ENCODE measurements at places on chromosomes 2 and 18.

- no peak for DNase-seq
Measured at GRCh38 chr18:8801263-8801901, 96.0 kb downstream of the MTCL1 start.

- DNase-seq: no peak
Measured at GRCh38 chr18:24937639-24938275, 414.2 kb downstream of the ZNF521 start.

DNA sequence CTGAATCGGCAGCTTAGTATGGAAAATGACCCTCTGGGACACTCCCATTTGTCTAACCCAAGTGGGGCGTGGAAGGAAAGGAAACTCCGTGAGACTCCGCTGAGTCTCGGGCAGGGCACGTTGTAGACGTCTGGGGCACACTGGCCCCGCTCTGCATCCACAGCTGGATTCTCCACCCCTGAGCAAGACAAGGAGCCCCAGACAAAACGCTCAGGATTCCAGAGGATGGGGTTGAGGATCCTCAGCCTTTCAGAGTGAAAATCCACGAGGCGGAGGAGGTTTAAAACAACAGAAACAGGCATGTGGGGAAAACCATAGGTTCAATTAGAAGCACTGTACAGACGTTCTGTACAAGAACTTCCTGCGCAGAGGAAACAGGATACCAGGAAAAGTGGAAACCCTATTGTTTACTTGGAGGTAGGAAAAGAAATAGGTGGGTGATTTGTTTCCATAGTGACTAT lies 124.9 kb upstream of the ZNF236 start:
- peak; percentile 49 for DNase-seq

GRCh38 chr2:188114014-188114413 lies 177.7 kb upstream of the GULP1 start:
- no peak for DNase-seq

DNA sequence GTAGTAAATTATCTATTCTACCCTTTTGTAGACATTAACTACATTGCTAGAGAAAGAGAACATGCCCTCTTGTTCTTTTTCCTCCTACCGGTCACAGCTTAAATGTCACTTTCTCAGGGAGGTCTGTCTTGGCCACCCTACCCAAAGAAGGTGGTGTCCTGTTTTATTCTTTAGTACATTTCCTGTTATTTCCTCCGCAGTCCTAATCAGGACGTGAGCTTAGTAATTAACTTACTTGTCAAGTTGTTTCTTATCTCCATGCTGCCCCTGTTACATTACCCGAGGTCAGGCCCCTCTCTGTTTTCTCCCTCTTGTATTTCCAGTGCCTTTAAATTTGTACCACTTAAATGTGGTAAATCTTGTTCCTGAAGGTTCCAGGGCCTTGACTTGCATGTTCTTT lies 73.7 kb upstream of the RMDN2 start:
- no peak for DNase-seq

DNA sequence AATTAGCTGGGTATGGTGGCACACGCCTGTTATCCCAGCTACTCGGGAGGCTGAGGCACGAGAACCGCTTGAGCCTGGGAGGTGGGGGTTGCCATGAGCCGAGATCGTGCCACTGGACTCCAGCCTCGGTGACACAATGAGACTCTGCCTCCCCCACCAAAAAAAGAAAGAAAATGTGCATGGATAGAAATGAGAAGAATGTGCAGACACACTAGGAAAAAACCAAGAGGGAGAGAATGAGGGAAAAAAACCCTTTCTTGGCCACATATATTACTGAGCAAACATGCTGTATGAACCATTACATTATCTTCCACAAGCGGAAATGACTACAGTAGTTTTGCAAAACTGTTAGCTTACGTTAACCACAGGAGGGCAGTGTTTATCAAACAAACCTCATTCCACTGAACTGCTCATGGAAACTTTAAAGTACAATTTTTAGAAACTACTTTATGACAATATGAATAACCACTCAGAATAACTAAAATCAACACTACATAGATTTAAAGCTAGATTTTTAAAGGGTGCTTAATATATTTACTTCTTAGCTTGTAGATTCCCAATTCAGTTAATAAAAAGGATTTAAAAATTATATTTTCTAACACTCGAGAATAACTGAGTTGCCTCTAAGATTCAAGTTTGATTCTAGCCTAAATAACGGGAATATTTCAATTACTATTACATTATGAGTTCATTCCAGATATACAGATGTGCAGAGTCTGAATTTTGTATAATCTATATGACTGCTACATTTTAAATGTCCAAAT lies 26.4 kb downstream of the ASXL2 start:
- DNase-seq: peak; percentile 28

GRCh38 chr2:227368574-227368973 lies 10.5 kb downstream of the TM4SF20 start:
- DNase-seq: no peak

- no peak for DNase-seq
Measured at GRCh38 chr2:195779491-195779890, 122.5 kb downstream of the SLC39A10 start.
